Sciatic nerve (tissue), 2 donors: ENCODE measurements at places on chromosomes 2 and 18. TPM values are rescaled to one million over a fixed set of nuclear protein-coding genes. Genes with fewer than 3 reads are reported as not detected.

GRCh38 chr2:217988014-217988839 lies 14.6 kb downstream of the TNS1 start:
- DNase-seq: peak; percentile 95

GRCh38 chr18:23300231-23300805 lies 152.8 kb upstream of the RIOK3 start:
- no peak for DNase-seq

- DNase-seq: no peak
Observed at GRCh38 chr2:208363485-208363884, 43.1 kb upstream of the PTH2R start.

SERPINB13 gene
- not detected for total RNA-seq

GRCh38 chr2:60550178-60550983 lies 3.1 kb downstream of the BCL11A start:
- DNase-seq: no peak

DNA sequence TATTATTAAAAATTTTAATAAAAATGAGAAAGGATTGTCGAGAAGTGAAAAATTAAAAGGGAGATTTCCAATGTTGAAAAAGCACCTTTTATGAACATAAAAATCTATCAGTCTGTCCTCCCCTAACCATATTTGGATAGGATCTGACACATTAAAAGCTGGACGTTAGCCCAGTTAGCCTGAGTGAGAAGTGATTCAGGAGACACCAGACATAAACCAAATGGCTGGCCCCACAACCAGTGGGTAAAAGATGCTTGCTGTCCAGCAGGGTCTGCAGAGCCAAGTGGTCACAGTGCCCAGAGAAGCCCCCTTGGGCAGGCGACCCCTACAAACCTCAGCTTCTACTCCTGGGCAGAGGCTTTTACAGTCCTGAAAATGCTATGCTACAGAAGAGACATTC lies 253.8 kb upstream of the LYPD1 start:
- DNase-seq: no peak

DNA sequence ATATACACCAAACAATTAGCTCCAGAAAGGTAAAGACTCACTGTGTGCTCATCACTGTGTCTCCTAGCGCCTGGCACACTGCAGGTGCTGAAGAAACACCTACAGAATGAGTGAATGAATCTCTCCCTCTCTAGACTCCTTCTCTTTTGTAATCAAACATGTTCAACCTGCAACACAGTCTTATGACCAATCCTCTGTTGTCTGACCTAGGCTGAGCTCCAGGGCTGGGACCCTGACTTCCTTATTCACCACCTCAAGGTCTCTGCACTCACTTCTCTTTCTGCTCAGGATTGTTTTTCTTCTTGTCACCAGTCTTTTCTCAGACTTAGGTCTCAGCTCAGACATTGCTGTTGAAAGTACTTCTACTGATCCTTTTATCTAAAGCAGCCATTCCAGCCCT lies 9.8 kb downstream of the CKAP2L start:
- DNase-seq: no peak

DNA sequence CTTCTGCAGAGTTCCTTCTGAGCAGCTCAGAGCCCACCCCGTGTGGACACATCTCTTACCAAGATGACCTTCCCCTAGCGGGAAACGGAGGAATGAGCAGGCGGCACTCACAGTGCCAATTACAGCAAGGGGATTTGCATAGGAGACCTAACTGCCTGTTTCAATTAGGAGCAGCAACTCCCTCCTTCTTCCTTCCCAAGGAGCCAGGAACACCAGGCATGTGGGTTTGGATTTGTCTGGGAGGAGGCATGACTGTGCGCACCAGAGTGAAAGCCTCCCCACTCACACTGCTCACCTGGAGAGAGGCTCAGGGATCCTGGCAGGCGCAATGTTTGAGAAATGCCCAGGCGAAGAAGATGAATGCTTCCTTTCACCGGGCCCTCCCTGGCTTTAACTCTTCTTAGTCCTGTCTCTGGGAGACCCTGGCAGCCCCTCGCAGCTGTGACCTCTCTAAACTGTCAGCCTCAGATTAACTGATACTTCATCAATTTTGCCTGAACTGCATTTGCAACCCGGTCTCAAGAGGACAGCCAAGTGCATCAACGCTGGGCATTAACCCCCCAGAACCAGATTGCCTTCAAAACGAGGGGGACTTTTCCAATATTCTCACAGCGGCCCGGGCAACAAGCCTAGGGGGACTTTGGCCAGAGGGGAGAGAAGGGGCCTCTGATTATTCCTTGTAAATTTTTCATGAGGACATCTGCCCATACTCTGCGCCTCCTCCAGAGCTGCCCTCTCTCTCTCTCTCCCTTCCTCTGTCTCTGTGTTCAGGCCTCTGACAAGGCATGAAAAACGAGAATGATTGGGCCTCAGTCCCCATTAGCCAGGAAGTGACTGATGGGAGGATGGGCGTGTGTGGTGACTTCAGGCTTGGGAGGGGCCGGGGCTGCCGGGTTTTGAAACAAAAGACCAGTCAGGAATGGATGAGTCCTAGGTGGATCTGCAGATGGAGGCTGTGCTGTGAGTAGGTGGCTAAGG lies 93.8 kb downstream of the CMPK2 start:
- DNase-seq: no peak

- DNase-seq: no peak
Observed at GRCh38 chr2:27135478-27135955, 1.1 kb upstream of the PREB start.

- no peak for DNase-seq
Observed at GRCh38 chr2:2717406-2717805, 386.3 kb upstream of the MYT1L start.

DNA sequence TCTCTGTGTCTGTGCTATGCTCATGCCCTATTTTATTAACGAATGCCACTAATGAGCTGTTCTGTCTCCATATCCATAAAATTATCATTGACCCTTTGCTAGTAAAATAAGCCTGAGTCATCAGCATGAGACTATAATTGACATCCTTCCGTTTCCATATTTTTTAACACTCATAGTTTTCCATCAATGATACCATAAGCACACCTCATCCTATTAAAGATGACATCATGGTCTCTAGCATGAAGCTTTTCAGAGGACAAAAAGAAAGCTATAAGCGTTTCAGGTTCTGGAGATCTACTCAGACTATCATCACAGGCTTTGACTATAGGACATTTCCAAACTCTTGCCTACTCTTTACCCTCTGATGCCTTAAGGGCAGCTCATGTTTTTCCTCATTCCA lies 1.2 kb upstream of the DSC2 start:
- no peak for DNase-seq

DNA sequence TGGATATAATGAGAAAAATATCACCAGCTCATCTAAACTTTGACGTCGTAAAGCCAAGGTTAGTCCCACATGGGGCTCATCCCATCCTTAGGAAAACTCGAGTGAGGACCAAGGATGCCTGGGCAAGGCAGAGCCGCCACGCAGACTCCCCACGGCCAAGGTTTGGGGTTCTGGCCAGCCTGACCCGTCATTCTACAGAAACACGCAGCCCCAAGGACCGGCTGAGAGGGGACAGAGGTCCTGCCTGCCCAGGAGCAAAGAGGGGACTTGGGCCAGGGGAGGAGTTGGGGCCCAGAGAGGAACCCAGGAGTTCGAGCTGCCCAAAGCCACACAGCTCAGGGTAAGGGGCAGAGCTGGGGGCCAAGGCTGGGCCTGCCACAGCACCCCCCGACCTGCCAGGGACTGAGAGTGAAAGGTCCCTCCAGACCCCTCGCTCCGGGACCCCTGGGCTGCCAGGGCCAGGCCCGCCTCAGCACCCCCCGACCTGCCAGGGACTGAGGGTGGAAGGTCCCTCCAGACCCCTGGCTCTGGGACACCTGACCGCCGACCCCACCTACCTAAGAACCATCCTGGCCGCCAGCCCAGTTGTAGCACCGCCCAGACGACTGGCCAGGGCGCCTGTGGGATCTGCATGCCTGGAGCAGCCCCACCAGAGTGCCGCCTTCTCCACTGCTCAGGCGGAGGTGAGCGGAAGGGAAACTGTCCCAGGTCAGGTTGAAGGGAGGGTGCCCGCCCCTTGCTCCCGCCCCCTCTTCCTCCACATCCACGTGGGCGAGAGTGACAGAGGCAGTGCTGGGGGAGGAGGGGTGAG lies at the start of gene PDCD1:
Gene PDCD1, minus strand, starts transcription at position 689 of the 811 bp plus-strand sequence. Its CDS starts 56 bp downstream, at position 633.
- no peak for DNase-seq

DNA sequence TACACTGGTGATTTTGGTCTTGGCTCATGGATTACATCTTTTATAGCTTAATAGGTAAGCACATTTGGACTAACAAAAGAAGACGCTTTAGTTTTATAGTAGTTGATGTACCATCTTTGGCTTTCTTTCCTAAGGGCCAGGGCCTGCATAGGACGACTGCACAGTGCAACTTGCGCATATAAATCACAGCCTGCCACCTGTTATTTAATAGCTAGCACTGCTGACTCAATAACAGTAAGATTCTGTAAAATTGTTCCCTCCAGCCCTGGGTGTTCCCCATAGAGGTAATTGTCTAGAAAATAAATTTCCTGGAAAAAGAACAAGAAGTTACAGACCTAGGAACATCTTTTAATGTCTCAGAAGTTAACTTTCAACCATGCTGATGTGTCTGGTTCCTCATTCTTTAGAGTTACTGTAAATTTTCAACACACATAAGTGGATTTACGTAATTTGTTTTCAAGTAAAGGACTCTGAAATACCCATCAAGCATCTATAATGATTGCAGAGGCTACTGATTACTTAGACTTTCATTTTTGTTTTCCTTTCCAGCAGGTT lies 594.2 kb upstream of the NXPH2 start:
- no peak for DNase-seq

SALL3 gene
- total RNA-seq: 0.09 TPM

DNA sequence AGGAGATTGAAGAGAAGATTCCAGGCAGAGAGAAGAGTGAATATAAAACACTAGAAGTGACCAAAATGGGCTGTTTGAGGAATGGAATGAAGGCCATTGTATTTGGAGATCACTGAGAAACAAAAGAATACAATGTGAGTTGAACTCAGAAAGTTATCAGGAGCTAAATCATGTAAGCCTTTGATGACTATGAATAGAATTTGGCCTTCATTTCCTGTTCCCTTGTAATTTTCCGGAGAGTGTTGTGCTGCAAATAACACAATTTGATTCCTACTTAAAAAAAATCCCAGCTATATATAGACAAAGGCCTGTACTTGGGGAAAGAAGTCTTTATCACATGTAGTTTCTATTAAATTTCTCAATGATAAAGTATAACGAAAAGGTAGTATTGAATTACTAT lies 33.7 kb upstream of the KYNU start:
- no peak for DNase-seq

DNA sequence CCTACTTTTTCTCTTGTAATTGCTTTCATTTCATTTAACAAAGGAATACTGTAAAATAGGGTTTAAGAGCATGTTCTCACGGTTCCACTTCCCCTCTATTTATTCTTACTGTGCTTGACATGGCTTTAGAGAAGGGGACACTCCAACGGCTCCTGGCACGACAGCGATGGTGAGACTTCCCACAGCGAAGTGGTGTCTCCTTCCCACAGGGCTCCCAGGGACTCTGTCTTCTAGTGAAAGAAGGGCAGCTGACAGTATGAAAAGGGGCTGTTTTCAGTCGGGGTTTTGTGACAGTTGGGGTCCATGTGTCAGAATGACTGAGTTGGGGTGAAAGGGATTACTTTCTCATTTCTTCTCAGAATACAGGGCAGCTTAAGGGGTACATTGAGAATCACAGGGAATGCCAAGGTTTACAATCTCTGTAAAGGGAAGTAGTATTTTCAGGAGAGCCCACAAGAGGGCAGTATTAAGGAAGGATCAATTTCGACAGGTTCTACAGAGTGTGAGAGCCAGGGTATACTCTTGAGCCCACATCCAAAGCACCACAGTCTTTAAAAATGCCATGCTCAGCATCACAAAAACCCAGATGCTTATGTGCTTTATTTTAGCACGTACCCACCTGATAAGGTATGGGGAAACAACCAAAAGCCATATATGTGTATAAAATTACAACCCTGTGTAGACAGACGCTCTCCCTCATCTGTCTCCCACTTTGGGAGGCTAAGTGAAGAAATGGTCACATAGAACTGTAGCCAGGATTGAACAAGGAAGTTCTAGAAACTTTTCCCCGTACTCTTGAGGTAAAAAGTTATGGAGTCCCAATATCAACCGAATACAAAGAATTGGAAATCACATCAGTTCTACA lies 31.3 kb upstream of the RAPGEF4 start:
- DNase-seq: no peak

SLC30A3 gene
- total RNA-seq: not detected

CFAP65 gene
- 0.18 TPM for total RNA-seq

DNA sequence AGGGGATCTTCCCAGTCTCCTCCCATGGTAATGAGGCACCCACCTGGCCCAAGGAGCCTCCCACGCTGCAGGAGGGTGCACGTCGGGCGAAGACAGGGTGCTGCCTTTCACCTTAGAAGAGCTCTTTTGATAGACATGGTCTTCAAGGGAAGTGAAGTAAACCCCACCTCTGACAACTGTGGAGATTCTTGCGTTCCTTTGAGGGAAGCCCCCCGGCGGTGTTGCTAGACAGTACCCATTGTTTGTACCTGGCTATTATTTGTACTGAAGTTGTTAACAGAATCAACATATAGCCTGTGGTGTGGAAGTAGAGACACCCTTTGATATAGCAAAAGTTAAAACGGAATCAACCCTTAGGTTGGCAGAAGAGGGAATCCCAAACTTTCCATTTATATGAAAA lies 648.0 kb downstream of the GALR1 start:
- DNase-seq: no peak

DNA sequence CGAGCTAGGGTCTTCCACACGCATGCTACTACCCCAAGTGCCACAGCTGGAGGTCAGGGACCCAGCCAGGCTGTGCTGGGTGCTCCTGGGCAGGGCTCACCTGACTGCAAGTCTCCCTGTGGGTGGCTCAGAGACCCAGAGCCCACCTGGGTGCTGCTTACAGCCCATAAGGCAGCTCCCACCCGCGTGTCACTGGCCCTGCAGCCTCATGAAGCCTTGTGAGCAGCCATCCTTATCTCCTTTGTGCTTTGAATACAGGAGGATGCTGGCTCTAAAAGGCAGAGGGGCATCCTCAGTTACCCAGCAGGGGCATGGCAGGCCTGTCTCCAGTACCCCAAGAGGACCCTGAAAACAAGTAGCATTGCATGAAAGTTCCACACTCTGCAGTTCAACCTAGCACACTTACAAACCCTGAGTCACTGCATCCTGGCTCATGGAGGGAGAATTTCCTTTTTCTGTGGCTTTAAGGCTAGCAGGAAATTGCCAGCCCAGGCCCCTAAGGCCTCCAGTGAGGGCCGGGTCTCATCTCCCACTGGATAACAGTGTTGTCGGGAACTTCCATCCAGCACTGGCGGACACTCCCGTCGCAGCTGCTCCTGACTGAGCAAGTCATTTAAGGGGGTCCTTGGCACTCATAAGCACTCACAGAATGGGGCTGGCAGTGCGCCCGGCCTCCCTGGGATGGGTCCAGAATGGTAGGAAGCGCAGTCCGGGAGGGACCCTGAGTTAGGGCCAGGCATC lies 137.1 kb downstream of the RPIA start:
- no peak for DNase-seq

CNRIP1 gene
- 41.7 TPM for total RNA-seq

DNA sequence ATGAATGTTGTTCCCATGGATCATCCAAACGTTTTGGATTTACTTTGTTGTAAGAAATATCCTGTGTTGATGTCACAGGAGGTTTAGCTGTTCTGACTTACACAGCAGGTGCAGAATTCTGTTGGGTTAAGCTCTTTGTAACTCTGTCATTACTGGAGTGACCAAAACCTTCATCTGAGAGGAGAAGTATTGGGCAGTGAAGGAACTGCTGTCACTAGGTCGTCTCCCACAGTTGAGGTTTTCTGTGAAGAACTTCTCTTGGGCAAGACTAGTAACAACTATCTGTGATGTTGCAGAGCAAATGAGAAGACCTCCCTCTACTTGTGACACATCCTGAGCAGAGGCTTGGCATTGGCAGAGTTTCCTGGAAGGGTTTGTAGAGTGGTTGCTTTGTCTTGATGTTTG lies 2.9 kb downstream of the SPTBN1 start:
- no peak for DNase-seq

GRCh38 chr2:60507211-60507965 lies 46.1 kb downstream of the BCL11A start:
- no peak for DNase-seq

AKAIN1 gene
- not detected for total RNA-seq
